ENCODE measurements at places on chromosomes 3 and 15.

DNA sequence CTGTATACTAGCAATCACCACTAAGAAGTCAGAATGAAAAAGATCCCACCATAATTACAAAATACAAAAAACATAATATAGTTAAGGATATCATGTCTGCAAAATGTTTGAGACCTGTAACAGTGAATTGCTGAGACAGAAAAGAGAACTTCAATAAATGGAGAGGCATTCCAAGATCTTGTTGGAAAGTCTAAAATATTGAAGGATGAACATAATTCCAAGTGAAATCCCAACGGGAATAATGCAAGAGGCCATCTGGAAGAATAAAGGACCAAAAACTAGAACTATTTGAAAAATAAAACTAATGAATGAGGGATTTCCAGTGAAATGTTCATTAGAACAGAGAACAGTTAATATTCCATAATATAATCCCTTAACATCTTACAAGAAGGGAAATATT, 110.9 kb downstream of the COL6A6 start:
- DNase-seq = no peak

GRCh38 chr15:99446565-99447496, 119.0 kb upstream of the MEF2A start:
- no peak for DNase-seq

GRCh38 chr3:46301122-46301835, 52.6 kb upstream of the CCR2 start:
- DNase-seq = no peak

DNA sequence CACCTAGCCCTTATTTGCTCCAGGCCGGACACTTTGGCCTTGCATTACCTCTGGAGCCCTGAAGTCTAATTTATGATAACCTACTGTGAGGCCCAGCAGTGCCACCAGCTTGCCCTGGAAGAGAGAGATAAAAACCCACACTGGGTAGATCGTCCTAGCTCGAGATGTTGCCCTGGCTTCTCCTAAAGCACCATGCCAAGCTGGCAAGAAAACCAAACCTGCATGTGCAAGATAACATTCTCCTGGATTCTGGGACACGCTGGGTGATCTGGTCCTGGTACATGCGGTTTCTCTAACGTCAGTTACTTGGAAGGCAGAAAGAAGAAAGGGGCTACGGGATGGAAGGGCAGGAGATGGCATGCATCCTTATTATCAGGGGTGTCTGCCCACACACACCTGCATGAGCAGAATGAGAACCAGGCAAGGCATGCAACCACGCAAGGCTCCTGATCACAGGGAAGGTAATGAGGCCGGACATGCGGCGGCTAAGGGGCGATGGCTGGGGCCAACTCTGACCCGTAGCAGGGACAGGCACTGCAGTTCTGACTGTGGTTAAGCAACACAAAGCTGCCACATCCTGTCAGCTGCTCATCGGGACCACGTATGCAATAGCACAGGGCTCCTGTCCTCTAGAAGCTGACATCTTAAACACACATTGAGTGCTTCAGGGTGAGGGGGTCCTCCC, 73.0 kb downstream of the OXNAD1 start:
- DNase-seq = no peak

DNA sequence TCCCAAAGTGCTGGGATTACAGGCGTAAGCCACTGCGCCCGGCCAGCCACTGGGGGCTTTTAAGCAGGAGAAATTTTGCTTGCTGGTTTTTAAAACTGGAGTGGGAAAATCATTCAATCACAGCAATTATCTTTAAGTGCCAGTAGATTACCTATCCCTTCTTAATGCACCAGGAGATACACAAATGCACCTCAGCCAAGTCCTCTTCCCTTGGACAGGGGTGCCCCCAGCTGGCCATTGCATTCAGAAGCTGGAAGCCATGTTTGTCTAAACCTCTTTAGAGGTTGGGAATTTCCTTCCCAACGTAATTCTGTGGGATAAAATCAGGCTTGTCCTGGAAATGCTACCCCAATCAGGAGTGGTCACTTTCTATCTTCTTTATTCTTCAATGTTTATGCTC, 26.6 kb downstream of the MIX23 start:
- DNase-seq = peak; percentile 12

- no peak for DNase-seq
Observed at GRCh38 chr15:77966540-77967234, 110.8 kb downstream of the TBC1D2B start.

DNA sequence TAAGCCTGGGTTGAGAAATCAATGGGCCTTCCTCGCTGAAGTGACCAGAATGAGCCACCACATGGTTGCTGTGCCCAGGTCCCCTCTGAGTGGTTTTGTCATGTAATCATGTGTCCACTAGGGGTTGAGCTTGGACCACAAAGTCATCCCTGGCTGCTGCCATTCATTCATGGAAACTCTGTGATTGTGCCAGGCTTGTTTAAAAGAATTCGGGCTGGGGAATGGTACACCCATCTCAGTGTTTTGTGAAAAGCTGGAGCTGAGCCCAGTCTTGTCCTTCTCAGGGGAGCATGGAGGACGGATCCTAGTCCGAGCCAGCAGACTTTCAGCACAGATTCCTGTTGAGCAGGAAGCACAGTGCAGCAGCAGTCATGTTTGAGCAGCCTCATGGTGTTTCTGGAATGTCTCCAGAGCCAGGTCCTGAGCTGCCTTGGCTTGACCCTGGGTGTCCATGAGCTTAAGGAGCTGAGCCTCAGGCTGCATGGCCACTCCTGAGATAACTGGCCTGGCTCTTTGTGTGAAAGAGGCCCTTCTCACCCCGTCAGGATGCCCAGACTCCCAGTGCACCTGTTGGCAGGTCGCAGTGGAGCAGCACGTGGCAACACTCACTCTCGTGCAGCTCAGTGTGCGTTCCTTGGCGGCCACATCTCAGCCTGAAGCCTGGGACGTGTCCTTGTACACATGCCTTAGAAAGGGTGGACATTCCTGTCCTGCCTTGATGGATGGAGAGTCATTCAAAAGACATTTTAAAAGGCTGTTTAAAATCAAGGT, 260.3 kb upstream of the TPM1 start:
- peak; percentile 29 for DNase-seq

DNA sequence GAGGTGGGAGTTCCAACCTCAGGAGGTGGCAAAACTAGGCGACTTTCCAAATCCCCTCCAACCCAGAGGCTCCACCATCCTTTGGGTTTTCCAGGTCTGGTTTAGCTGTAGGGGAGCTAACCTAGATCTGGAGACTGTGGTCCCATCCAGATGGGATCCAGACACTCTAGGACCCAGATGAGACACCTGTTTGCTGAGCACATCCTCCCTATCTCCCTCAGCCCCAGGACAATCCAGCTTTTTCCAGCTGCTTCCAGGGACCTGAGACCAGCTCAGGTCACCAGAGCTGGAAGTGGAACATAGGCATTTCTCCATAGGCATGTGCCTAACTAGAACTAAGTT, 18.2 kb downstream of the CRTAP start:
- DNase-seq = no peak

- DNase-seq = no peak
Observed at GRCh38 chr3:31486865-31487533, 45.7 kb upstream of the STT3B start.

DNA sequence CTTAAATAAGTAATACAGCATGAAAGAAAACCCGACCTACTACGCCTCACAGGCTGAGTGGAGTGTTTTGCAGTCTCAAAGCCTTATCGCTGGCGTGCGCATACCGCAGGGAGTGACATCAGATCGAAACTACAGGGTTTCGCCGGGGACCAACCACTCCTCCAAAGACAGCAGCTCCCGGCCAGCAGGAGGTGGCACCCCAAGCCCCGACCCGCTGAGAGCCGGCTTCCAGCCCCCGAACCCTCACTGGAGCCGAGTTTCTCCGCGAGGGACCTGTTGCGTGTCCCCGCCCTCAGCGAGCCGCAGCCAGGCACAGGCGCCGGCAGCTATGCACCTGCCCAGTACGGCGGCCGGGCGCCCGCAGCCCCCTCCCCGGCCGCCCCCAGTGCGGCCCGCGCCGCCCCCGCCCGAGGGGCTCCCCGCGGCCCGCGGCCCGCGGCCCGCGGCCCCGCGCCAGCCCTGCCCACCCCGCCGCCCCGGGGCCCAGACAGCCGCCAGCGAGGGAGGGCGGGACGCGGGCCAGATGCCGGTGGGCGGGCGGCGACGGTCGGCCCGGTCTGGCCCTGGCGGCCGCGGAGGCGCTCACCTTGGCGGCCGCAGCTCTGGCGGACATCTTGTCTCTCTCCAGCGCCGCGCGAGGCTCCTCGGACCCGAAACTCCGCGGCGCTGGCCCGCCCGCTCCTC, 710 bp downstream of the TJP1 start:
- peak; percentile 61 for DNase-seq

DNA sequence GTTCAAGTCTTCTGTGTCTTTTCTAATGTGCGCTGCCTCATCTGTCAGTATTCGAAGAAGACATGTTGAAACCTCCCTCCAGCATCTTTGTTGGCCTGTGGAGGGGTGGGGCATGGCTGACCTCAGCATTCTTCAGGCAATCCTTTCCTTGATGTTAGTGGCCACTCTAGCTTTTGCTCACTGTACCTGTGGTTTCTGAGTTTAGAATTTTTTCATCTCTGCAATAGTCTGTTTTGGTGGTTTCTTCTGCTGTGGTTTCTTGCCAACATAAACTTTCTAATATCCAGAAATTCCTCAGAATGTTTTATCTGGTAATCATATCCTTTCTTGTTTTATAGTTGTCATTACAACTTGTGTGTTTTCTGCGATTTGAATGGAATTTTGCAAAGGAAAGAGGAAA, 251.3 kb upstream of the NR2E3 start:
- no peak for DNase-seq

GRCh38 chr3:184874709-184875644, 63.0 kb downstream of the VPS8 start:
- DNase-seq = peak; percentile 11

Data from H54 (cell line).